IPS DF 19.7 (cell line): ENCODE measurements at places on chromosomes 5 and 9.
A peak's percentile ranks its signal among the peaks of the same experiment; 100 is the strongest.

- no peak for DNase-seq
These were observed 242.5 kb downstream of the NFIB start for GRCh38 chr9:14071484-14071883.

DNA sequence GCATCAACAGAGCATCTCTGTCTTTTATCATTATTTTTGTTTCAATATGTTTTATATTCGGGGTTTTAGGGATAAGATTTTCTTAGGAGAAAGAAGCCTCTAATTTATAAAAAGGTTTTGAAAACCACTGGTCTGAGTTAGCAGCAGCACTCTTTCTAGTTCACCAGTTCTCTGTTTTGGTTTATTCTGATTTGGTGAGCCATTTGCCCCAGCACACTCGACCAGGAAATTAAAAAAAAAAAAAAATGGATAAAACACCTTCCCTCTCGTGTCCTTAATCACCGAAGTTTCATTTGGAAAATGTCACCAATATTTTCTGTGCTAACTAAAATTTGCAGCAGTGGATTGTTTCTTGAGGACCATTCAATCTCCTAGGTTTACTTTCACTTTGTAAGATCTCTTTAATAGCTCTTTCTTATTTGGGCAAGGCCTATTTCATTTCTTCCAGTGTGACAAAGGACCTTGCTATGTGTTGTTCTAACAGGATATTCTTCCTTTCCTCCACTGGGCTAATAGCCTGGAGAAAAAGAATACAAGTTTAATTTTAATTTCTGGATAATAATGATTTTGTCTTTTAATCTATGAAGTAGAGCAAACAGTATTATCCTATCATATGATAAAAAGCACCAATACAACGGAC lies 57.8 kb upstream of the ANXA1 start:
- DNase-seq: no peak

- DNase-seq: no peak
These were observed 231.5 kb upstream of the PANK3 start for GRCh38 chr5:168810641-168811040.

DNA sequence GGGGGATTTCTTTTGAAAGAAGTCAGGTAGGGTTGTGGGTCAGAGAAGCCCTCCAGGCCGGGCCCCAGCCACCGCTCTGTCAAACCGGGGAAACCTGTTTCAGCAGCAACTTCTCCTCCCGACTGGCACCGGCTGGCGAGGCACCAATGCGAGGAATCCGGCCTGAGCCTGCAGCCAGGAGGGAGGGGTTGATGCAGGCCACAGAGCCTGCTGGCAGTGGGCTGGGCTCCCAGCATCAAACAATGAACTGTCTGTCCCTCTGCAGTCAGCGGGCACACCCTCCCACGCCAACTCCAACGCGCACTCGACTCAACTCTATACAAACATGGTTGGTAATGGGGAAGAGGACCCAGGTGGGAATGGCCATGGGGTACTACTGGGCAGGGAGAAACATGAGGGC lies 12.1 kb downstream of the PCDH1 start:
- no peak for DNase-seq

- no peak for DNase-seq
These were observed 32.2 kb downstream of the CWC27 start for GRCh38 chr5:64800926-64801325.

GRCh38 chr5:142063878-142064331 lies 44.7 kb upstream of the NDFIP1 start:
- peak; percentile 60 for DNase-seq

GRCh38 chr5:175677571-175677970 lies 19.7 kb downstream of the HRH2 start:
- no peak for DNase-seq

- DNase-seq: no peak
These were observed 240.6 kb downstream of the MARCHF11 start for GRCh38 chr5:15938961-15939360.

GRCh38 chr5:8676695-8677094 lies 807.7 kb downstream of the MTRR start:
- no peak for DNase-seq

- DNase-seq: no peak
These were observed 16.1 kb downstream of the CCT5 start for GRCh38 chr5:10266137-10266536.

DNA sequence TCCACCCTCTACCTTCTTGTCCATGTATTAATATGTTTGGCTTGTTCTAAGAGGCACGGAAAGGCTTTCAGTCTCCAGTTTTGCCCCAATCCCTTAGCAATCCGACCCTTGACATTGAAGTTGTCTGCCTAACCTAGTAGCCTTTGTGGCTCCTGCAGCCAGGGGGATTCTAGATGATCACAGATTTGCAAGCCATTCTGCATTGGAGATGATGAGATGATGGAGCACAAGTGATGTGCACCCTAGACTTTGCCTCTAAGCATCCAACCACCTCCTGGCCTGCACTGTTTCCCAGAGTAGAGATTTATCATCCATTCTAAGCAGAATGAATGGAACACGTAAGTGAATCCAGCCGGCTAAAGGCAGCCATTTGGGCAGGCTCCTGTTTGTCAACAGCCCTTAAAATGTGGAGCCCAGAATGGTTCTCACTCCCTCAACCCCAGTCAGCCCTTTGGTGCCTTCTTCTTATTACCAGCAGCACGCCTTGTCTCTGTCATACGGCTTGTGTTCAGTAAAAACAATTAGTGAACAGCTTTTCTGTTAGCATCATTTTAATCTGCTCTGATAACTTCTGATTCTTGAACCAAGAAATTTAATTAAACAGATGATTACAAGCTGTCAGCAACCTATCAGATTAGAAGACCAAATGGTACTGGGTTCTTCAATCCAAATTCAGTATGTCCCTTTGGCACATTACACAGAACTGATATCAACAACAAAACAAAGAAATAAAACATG lies 5.7 kb upstream of the TRAF1 start:
- no peak for DNase-seq

- peak; percentile 38 for DNase-seq
These were observed at the start of gene SLC31A2 for GRCh38 chr9:113150670-113151611. SLC31A2 (plus strand) TSS chr9:113151007; CDS start chr9:113151075, 68 bp downstream.
